BJ (cell line): ENCODE measurements at places on chromosomes 6 and 20. TPM values are rescaled to one million over a fixed set of nuclear protein-coding genes. Genes with fewer than 3 reads are reported as not detected.

DNA sequence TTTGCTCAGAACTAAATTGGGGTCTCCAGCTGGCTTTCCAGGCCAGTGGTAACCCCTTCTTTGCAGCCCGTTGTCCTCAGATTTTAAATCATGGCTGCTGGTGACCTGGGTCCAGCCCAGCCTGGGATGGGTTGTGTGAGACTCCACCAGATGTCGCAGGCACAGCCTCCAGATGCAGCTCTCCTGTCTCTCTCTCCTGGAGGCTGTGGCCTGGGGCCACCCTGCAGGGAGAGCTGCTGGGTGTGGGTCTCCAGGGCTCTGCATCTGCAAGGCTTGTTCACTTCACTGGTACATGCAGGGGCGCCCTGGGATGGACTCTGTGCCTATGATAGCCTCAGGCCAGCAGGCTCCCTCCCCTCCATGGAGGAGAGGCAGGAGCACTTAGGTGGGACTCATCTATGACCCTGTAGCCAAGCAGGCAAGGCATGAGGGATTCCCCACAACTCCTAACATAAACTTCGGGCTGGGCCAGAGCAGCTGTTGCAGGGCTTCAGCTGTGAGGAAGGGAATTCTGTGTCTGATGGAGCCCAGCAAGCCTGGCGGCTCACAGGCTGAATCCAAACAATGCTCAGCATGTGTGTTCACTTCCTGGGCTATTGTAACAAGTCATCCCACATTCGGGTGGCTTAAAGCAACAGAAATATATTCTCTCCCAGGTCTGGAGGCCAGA is 94.7 kb upstream of the NXT1 start:
- DNase-seq = no peak

- DNase-seq = no peak
Observed at GRCh38 chr6:25868436-25869183, 5.4 kb downstream of the SLC17A3 start.

GRCh38 chr6:162123797-162124196 is 603.8 kb downstream of the PRKN start:
- no peak for DNase-seq

GRCh38 chr6:11968241-11968806 is 43.8 kb upstream of the HIVEP1 start:
- DNase-seq = no peak

GRCh38 chr20:64091770-64092169 is 7.6 kb upstream of the LKAAEAR1 start:
- DNase-seq = no peak

DNA sequence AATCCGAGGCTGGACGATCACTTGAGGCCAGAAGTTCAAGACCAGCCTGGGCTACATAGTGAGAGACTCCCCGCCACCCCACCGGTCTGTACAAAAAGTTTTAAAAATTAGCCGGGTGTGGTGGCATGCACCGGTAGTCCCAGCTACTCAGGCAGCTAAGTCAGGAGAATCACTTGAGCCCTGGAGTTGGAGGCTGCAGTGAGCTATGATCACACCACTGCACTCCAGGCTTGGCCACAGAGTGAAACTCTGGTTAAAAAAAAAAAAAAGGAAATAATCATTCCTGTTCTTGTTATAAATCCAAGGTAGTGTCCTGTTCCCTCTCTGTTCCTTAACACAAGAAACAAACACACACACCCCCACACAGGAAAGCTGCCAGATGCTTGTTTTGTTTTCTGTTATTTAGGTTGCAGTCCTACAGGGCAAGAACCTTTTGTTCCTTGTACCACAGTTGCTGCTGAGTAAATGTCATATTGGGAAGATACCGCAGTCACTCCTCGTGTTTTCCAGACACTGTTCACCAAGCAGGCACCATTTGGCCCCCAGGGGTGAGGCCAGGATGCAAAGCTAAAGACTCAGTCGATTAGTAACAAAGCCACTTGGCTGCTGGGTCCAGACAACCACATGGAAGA is 28.9 kb downstream of the ASIP start:
- DNase-seq = no peak

GRCh38 chr6:86937219-86938079 is at the start of gene HTR1E:
HTR1E (plus strand) TSS chr6:86937528; CDS start chr6:87015335, 77,807 bp downstream.
- DNase-seq = no peak

The PLG gene
- not detected in 2 replicates for polyA plus RNA-seq

The WFDC12 gene
- not detected in 2 replicates for polyA plus RNA-seq

The SNAI1 gene
- 3.6 and 6.5 TPM in 2 replicates for polyA plus RNA-seq

The SOX18 gene
- polyA plus RNA-seq = not detected in 2 replicates

The RSPO4 gene
- polyA plus RNA-seq = 0.32 and 0.52 TPM in 2 replicates

The CTCFL gene
- polyA plus RNA-seq = not detected in 2 replicates
